ENCODE measurements at places on chromosomes 5 and 9.

DNA sequence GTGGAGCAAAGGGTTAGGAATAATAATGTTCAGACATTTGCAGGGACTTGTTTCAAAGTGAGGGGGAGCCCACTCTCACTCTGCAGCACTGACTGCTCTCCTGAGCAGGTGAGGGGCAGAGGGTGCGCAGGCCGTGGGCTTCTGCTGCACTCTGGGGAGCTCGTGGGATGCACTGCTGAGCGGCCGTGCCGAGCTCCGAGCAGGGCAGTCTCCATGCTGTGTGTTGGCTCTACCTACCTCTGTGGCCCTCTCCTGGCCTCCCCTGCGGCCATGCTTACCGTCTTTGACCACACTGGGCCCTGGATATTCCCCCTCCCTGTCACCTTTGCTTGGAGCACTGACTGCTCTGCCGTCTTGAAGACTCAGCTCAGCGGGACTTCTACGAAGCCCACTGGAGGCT is 33.7 kb downstream of the CRB2 start:
- DNase-seq, result no peak

- no peak for DNase-seq
These were observed 164.9 kb upstream of the TUT7 start for GRCh38 chr9:86519066-86519615.

DNA sequence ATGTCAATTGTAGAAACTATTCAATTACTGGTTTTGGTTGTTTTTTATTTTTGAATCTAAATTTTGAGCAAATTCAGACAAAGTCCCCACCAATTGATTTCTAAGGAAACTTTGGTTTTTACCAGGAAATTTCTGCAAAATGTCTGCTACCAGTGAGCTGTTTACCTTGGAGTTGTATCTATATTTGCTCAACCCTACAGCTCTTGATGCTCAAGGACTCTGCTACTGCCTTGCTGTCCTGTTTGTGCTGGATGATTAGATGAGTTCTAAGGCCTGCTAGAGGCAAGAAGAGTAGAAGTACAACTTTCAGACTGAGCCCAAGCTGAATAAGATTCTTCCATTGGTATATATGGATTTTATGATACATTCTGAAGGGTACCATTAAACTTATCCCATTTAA is 42.6 kb upstream of the KIF2A start:
- no peak for DNase-seq

- DNase-seq, result no peak
These were observed 15.1 kb downstream of the SNCAIP start for GRCh38 chr5:122327110-122327509.

GRCh38 chr9:127015921-127016512 is 101.4 kb downstream of the RALGPS1 start:
- DNase-seq, result no peak

- no peak for DNase-seq
These were observed 29.7 kb downstream of the SLC28A3 start for GRCh38 chr9:84310883-84311282.

- no peak for DNase-seq
These were observed 552.0 kb upstream of the ST8SIA4 start for GRCh38 chr5:101455048-101455447.

- no peak for DNase-seq
These were observed 21.1 kb downstream of the FBN2 start for GRCh38 chr5:128516978-128517377.

DNA sequence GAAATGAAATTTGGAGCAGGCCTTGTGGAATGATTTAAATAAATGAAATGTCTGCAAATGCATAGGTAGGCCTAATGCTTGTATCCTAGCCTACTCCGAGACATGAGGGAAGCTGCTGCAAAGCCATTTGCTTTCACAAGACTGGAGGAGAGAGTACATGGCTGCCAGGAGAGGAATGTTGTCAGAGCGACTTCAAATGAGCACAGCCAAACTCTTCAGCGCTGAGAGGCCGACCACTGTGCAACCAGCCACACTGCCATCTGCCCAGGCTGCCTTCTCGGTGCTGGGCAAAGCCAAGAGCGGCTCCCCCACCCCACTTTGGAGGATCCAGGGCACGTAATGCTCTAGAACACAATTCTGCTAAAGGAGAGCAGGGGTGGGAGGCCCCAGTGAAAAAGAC is 122.6 kb downstream of the RASEF start:
- DNase-seq, result no peak

DNA sequence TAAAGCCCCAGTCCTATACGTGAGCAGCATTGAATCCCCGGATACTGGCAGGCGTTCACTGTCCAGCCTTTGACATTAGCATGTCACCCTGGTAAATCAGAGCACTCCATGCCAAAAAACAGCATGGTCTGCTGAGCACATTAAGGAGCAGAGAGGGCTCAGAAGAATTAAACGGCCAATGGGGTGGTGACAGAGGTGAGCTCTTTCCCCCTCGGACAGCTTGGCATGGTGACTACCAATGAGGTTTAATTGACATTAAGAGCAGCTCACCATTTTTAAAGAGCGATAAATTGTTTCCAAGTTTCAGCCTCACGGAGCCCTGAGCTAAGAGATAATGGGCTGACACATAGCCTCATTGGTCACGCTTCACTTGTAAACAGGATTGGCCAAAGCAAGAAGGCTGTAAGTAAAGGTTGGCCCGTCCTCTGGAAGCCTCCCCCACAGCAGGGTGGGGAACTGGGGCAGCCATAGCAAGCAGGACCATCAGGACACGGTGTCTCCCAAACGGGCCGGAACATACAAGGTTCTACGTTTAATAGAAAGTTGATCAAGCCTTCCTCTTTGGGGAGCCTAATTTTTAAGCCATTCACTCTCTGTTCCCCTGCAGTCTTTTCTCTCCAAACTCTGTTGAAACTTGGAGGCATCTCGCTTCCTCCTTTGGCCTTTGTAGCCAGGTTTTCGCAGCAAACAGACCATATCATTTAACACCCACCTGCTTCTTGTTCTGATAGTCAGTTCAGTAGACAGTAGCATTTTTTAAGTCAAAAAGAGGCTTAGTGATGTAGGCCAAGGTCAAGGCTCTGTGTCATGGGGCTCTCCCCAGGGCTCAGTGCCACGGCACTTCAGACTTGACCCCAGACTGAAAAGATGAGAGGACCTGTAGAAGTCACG is 25.9 kb downstream of the QRFP start:
- DNase-seq, result no peak

- DNase-seq, result no peak
These were observed 4.4 kb upstream of the BHMT start for GRCh38 chr5:79107020-79107796.

DNA sequence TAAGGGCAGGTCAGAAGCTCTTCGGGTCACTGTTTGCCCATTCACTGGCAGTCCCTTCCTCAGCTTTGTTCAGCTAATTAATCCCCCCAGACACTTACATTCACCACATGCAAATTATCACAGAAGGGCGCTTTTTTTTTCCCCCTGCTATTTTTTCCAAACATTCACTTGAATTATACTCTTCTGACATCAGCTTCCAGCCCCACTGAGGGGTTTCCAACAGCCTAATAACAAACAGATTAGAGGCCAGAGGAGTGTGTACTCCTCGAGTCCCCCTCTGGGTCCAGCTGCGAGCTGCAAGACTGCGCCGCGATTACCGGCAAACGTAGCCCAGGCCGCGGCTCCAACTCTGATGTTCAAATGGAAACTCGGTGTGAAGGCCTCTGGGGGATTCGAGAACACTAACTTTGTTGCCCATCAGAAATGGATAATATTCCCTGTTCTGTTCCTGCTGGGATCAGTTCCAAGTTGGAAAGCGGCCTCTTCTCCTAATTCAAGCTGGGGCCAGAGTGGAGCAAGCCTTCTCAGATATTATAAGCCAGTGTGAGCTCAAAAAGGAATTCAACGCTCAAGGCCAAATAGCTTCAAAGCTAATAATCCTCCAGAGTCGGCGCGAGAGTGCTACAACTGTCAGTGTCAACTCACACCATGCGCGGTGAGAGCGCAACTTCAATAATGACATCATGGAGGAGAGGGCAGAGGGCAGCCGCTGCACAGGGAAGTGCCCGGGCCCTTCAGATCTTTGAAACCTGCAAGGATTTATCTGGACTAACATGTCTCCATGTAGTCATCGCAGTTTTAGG is 560.8 kb downstream of the BNC2 start:
- DNase-seq, result no peak

GRCh38 chr5:147805030-147805454 is 22.5 kb upstream of the JAKMIP2 start:
- no peak for DNase-seq

- DNase-seq, result no peak
These were observed 15.5 kb downstream of the PCDHB15 start for GRCh38 chr5:141260458-141261237.

Measured in putamen (tissue), 1 donor.